Fibroblast of skin of left biceps (primary cell): ENCODE measurements at places on chromosomes 2 and 18.

DNA sequence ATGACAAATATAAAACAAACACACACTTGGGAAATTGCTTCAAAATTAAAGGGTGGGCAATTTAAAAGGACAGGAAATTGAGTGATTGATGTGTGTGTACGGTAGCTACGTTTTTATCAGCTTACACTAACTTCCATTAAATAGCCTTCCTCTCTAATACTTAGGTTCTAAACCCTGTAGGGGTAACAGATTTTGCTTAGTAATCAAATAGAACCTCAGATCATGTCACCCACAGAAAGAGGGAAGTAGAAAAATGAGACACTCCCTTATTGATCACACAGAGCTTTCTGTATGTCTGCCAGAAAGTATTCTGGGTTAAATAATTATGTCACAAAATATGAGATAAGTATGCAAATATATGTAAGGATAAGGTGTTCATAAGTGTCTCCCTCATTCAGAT is 93.3 kb downstream of the ICA1L start:
- DNase-seq, result no peak

GRCh38 chr18:57859314-57859713 is 56.2 kb upstream of the ATP8B1 start:
- no peak for DNase-seq

DNA sequence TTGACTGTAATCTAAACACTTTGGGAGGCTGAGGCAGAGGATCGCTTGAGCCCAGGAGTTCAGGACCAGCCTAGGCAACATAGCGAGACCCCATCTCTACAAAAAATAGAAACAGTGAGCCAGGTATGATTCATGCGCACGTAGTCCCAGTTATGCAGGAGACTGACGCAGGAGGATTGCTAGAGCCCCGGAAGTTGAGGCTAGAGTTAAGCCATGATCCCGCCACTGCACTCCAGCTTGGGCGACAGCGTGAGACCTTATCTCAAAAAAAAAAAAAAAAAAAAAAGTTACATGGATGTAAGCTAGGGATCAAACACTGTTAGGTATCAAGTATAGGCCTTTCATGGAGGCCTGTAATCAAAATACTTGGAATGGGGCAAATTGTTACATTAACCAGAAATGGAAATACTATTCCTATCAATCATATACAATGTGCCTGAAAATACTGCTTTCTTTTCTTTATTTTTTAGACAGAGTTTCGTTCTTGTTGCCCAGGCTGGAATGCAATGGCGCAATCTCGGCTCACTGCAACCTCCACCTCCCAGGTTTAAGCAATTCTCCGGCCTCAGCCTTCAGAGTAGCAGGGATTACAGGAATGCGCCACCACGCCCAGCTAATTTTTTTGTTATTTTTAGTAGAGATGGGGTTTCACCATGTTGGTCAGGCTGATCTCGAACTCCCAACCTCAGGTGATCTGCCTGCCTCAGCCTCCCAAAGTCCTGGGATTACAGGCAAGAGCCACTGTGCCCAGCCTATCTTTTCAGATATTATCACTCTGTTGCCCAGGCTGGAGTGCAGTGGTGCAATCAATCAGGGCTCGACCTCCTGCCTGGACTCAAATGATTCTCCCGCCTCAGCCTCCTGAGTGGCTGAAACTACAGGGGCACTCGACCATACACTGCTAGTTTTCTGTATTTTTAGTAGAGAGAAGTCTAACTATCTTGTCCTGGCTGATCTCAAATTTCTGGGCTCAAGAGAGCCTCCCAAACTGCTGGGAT is 27.2 kb downstream of the XPO1 start:
- no peak for DNase-seq

DNA sequence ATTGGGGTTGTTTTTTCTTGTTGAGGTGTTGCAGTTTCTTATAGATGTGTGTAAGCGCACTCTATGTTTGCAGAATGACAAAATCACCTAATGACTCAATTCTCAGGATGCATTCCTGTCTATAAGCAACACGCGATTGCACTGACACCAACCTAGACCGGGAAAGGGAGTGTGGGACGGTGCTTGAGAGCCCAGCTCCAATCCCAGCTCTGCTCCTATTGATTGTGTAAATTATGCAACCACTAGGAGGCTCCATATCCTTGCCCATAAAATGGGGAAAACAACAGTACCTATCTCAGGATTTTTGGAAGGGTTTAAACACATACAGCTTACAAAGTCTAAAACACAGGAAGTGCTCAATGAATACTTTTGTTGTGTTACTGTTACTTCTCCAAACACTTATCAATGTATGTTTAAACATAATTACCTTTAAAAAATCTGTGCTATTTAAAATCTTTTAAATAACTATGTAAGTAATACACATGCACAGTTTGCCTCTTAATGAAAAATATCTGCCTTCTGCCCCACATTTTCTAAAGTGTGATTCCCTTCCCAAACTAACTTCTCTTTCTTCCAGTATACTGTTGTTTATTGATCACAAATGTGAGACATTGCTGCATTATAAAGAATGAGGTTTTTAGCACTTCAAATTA is 132.5 kb downstream of the SPHKAP start:
- no peak for DNase-seq

- no peak for DNase-seq
These were observed 89.6 kb downstream of the ACAA2 start for GRCh38 chr18:49723648-49724180.

DNA sequence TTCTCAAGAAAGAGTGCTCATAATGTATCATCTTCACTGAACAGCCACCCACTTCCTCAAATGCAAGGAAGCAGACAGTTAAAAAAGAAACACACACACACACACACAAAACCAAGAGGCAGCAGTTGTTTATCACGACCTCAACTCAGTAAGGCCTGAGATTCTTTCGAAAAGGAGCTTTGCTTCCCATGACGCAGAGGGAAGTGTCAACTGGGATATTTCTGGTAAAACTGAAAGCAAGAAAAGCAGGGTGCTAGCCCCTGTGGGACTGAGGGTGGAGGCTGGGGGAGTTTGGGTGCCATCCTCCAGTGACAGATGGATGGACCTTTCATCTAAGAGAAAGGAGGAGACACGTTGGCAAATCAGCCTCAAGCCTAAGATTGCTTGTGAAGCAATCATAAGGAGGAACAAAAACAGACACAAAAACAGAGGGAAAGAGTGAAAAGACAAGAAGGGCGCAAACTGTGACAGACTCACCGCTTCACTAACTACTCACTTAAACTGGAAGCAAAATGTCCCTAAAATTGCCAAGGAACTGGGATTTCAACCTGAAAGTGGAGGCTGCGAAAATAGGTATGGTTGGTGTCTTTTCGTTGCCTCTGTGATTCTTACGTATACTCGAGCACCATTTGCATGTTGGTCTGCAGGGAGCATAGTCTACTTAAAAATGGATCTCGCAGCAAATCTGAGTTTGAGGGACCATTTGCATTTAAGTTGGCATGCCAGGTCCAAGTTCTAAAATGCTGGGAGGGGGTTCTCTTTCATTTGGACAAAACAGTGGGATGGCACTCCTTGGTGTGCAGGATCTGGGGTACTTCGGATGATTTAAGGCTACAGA is at the start of gene ARHGAP25:
Gene ARHGAP25 (plus strand): TSS at position 124 of the 838 bp plus-strand sequence. CDS start 389 bp downstream, at position 513.
- no peak for DNase-seq

GRCh38 chr2:29326926-29327325 is 211.7 kb downstream of the CLIP4 start:
- DNase-seq, result no peak

DNA sequence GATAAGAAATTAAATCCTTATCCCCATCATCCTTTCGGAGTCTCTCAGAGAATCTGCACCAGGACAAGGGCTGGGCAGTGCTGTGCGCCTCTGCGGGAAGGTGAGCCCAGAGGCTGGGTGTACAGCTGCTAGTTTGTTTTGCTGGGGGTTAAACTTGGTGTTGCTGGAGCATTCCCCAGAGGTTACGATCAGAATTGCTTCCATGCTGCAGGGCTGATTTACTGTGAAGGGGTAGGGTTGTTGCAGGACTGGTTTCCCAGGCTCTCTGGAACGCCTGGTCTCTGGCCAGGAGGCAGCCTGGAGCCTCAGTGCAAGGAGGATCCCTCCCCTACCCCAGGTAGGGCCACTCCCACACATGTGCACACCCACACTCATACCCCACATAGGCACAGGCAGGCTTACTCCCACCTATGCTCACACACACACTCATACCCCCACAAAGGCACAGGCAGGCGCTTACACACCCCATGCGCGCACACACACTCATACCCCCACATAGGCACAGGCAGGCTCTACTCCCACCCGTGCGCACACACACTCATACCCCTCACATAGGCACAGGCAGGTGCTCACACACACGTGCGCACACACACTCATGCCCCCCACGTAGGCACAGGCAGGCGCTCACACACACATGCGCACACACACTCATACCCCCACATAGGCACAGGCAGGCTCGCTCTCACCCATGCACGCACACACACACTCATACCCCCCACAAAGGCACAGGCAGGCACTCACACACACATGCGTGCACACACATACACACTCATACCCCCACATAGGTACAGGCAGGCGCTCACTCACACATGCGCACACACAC is 11.3 kb downstream of the CNNM4 start:
- no peak for DNase-seq

DNA sequence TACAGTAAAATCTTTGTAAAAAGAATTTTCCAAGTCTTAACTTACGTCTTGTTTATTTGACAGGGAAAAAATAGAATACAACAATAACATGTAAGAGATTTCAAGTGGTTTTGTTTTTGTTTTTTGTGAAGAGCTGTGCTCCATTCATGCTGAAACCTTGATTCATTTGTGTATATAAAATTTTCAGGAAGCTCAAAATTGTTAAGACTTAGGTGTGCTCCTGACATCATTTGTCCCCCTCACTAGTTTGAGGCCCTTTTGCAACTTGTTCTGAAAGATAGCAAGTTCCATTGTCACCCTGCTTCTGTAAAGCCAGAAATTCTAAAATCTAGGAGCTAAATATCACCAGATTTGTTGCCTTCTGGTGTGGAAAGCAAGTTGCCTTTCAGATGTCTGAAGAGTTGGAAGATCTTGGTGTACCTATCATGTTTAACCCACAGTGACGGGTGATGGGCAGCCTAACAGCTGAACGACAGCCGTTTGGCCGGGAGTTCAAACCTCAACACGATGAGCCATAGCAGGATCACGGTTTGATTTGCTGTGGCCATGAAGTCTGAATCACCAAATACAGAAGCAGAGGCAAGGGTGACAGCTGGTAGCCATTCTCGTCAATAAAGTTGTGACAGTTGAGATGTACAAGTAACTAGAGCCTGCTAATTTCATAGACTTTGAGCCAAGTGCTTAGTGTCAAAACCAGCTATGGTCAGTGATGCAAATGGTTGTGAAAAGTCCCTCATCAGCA is 205.5 kb upstream of the SP5 start:
- DNase-seq, result no peak

GRCh38 chr2:160207804-160208654 is 8.0 kb upstream of the ITGB6 start:
- DNase-seq, result no peak

DNA sequence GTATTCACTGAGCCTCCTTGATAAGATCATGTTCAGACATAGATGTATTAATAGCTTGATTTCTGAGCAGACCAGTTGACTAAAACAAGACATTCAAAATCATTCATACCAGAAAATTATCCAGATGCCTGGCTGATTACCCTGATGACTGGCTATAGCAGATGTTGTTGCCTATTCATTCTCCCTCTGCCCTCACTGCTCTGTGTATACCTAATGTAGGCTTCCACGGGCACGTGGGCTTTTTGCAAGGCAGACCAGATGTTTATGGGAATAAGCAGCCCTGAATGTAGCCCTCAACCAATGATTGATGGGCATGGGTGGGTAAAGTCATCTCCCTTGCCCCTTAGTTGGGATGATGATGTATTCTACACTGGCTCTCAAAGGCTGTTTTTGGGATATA is 289.1 kb downstream of the MBD2 start:
- DNase-seq, result no peak

- DNase-seq, result no peak
These were observed 13.4 kb downstream of the ARHGAP15 start for GRCh38 chr2:143142598-143142997.

GRCh38 chr18:10437837-10438236 is 16.6 kb upstream of the APCDD1 start:
- no peak for DNase-seq

GRCh38 chr2:116264872-116265271 is 1549.6 kb upstream of the DDX18 start:
- DNase-seq, result no peak

DNA sequence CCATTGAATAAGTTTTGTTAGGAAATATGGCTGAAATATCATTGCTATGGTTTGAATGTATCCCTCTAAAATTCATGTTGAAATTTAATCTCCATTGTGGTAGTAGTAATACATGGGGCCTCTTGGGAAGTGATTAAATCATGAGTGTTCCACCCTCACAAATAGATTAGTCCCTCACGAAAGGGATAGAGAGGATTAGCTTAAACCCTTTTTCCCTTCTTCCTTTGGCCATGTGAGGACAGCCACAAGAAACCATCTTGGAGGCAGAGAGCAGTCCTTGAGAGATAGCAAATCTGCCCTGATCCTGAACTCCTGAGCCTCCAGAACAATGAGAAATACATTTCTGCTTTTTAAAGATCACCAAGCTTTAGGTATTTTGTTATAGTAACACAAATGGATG is 274.2 kb downstream of the CDH19 start:
- DNase-seq, result no peak

DNA sequence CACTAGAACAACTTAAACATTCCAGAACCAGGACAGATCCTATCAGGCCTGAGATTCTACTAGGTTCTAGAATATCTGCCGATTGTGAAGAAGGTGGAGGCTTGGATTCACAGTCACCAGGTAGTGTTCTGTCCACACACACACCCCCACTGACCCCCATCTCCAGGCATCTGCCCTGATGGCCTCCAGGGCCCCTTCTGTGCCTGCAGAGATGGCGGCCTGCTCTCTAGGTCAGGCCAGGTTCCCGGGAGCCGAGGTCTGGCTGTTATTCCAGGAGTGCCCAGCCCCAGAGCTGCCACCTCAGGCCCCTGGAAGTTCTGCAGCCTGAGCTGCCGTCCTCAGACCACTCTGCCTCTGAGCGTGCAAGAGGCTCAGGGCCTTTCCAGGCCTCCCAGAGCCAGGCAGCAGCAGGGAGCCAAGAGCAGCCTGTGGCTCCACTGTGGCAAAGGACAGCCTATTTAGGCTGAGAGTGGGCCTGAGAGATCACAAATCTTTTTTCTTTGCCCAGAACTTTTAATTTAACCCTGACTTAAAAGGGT is 96.2 kb upstream of the ASAP2 start:
- no peak for DNase-seq

DNA sequence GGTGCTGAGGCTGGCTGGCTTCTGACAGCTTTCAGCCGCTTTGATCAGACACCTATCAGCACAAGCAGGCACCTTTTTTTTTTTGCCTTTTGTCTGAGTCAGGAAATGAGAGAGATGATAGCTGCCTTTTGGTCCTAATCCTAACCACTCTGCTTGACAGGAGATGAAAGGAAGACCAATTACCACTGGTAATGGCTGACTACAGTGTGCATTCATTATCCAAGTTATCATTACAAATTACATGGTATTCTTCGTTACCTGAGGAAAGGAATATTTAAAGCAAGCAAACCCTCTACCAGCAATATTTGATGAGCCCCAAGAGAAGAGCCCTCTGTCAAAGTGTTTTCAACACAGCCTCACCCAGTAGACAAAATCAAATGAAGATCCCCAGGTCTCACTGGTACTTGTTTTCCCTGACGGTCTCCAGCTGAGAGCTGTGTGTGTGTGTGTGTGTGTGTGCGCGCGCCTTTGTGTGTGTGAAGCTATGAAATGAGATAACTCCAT is 925.7 kb downstream of the DCDC2C start:
- DNase-seq, result no peak

GRCh38 chr2:161586517-161587167 is 37.6 kb upstream of the SLC4A10 start:
- no peak for DNase-seq
